Mucosa of descending colon (tissue), 3 donors: ENCODE measurements at places on chromosomes 4 and X. TPM values are rescaled to one million over a fixed set of nuclear protein-coding genes. Genes with fewer than 3 reads are reported as not detected.
A peak's percentile ranks its signal among the peaks of the same experiment; 100 is the strongest.

- DNase-seq = no peak
These were observed 65.2 kb upstream of the LNX1 start for GRCh38 chr4:53656421-53656981.

- DNase-seq = no peak
These were observed 23.7 kb downstream of the RWDD4 start for GRCh38 chr4:183635321-183635720.

PRKX gene
- 22.4 TPM for total RNA-seq

DNA sequence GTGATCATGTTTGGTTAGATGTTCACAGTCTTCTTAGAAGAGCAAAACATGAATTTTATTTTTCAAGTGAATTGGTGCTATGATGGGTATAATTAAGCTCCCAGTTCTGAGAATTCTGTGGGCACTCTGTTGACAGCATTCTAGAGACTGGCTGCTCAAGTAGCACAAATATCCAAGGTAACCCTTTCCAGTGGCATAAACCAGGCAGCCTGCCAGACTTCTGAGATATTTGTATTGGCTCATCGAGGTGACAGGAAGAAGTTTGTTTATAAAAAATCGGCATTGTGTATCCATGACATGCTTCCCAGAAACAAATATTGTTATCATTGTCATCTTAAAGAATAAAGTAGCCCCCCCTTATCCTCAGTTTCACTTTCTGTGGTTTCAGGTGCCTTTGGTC, 28.3 kb downstream of the LANCL3 start:
- DNase-seq = no peak

- no peak for DNase-seq
These were observed 102.5 kb downstream of the DDIT4L start for GRCh38 chr4:100087743-100088142.

- no peak for DNase-seq
These were observed 127.3 kb upstream of the FAT4 start for GRCh38 chr4:125187226-125188176.

- peak; percentile 54 for DNase-seq
These were observed 236.3 kb upstream of the NWD2 start for GRCh38 chr4:37008199-37008598.

DNA sequence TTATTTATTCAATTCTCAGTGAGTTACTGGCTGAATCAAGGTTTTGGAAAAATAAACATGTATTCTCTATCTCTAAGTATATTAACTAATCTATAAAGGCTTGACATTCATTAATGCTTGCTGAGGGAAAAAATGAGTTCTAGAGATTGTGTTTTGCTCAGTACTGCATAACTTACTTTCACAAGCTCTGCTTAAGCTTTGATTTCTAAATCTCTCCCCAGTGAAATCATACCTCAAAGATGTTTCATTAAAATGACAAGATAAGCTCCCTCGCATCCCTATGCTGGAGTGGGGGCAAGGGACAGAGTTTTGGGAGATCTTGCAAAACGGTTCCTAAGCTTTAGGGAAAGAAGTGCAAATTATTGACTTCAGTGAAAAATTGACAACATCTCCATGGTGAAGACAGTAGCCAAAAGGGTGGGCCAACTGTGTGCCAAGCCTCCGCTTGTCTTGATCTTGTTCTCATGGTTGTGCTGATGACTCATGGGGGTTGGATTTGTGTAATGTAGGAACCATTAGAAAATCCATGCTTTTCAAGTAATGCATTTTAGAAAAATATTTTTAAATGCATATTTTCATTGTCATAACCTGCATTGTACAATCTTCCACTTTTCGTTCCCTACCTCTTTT, 521.4 kb downstream of the RPA4 start:
- DNase-seq = no peak

DNA sequence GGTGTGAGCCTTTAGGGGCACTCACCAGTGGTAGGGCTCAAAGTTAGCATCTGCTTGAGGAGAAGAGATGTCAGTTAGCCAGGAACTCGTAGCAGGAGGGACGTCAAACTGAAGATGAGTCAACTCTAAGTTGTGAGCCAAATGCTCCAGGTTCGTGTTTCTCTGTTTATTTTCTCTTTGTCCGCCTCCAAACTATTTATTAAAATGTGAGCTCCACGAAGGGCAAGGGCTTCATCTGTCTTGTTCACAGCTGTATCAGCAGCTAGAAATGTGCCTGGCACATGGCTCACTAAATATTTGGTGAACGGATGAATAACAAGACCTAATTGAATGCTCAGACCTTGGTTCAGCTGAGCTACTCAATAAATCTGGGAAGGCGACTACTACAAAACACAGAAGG, 248.9 kb downstream of the BCOR start:
- DNase-seq = no peak

DNA sequence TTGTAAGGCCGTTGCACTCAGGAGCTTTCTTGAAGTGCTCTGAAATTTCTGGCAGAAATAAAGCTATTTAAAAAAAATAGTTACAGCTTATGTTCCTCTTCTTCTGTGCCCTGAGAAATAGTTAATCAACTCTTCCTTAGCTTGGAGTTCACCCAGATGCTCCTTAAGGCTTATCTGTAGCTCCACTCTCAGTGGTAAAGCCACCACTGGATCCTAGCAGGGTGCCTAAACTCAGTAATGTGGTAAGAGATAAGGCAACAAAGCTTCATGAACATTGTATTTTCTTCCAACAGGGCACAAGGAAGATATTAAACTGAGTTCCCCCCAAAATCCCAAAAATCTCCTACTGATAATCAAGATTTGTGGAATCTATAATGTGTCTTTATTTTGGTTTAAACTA, 299.5 kb downstream of the MAPK10 start:
- DNase-seq = no peak

DNA sequence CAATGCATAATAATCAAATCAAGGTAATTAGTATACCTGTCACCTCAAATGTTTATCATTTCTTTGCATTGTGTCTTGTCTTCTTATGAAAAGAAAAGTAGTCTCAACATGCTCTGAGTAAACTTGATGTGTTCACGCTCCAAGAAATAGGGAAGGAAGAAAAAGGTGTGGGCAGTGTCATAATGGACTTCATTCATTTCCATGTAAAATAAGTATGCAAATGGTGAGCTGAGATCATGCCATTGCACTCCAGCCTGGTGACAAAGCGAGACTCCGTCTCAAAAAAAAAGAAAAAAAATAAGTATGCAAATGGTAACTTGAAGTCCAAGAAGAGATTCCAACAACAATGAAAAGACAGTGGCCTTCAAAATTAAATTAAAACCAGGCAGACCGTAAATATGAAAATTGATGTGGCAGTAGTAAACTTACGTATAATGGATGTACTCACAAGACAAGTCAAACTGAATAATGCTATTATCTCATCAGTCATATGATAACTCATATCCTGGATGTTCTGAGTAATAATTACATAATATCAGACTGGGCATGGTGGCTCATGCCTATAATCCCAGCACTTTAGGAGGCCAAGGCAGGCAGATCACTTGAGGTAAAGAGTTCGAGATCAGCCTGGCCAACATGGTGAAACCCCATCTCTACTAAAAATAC, 6.0 kb upstream of the CWH43 start:
- DNase-seq = no peak

- DNase-seq = no peak
These were observed 135.4 kb upstream of the GNPDA2 start for GRCh38 chr4:44861756-44862155.

- no peak for DNase-seq
These were observed 67.4 kb upstream of the BCOR start for GRCh38 chrX:40165206-40165605.

DNA sequence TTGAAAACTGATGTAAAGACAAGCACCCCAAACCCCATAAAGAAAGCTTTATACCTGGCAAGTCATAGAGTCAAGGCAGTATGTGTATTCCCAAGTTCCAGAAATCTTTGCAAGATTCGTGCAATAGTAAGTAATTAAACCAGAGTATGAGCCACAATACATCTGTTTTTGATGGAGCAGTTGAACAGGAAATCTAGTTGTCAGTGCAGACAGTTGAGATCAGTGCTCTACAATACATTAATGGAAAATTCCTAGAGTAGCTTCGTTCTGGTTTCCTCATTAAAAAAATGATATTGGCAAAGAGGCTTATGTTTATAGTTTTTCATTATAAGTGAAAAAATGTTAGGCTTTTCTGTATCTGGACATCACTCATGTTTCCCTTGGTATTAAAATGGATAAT, 575.3 kb downstream of the TRIML1 start:
- no peak for DNase-seq

SPANXB1 gene
- total RNA-seq = not detected

- peak; percentile 87 for DNase-seq
These were observed 30.8 kb downstream of the BLOC1S4 start for GRCh38 chr4:6746721-6747293.

UGT2B10 gene
- 0.24 TPM for total RNA-seq

ITIH6 gene
- not detected for total RNA-seq

NCBP2L gene
- not detected for total RNA-seq

DNA sequence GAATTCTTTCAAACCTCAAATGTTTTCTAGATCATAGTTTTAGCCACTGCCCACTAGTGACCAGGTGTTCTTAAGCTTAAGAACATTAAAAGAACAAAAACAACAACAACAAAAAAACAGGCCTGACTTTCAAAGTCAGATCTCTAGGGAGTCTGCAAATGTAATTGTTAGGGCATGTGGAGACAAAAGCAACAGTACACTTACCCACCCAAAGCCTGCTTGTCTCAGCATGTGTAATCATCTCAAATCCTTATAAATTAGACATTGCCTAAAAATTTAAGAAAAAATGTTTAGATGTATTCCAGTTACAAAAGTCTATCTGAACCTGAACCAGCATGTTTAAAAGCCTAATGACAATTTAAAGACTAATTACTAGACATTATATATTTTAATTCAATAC, 79.9 kb downstream of the SLC7A11 start:
- DNase-seq = no peak

GRCh38 chr4:152220201-152220666, 315.7 kb downstream of the FBXW7 start:
- no peak for DNase-seq

DNA sequence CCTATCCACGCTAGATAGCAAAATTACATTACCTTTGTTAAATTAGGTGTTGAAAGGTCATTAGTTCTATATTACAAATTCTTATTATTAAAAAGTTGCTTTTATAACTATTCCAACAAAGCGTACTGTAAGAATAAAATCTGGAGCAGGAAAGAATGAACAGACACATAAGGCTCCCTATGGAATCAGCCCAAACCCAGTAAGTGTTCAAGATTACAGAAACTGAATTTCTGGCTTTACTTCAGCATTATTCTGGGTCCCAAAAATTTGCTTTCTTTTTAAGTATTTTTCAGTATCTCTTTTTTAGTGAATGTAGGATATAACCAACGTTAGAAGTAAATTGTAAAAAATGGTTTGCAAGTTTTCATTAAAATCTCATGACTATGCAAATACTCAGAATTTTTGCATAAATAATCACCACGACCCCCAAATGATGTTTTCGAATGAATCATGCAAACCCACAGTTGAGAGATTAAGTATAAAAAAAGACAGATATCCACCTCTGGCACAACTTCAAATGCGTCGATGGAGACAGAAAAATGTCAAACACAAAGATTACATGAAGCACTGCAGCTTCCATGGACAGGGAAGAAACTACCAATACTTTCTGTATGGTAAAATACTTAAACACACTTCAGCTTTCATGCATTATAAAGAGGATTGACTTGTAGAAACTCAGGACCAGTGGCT, 238.5 kb downstream of the RASL11B start:
- DNase-seq = no peak

ALAS2 gene
- total RNA-seq = not detected

OPN1LW gene
- not detected for total RNA-seq

DNA sequence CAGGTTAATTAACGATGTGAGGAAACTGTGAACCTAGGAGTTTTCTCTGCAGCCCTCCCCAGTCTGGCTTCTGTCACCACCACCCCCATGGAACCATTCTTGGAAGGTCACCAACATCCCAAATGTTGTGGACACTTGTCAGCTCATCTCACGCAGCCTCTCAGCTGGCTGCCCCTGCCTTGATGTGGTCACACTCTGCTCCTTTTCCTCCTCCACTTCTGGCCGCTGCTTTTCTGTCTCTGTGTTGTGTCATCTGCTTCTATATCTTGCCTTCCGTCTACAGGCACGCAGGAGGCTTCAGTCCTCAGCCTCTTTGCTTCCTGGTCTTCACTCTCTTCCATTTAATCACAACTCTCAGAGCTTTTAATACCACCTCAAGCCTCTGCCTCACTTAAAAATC, 371.5 kb upstream of the SLIT2 start:
- no peak for DNase-seq

DNA sequence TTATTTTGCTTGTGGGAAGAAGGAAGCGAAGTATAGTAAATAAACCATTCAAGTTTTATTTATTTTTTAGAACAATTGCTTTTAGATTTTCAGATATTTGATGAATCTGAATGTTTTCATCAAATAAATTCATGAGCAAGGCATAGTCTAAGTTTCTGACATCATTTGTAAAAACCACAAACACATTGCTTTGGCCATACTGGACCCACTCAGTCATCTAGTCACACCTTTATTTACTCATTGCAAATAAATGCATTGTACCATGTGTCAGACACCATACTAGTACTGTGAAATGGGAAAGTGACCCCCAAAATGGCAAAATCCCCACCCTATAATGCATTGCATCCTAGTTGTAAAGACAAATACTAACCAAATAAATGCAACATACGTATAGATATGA, 449.1 kb upstream of the SMIM31 start:
- DNase-seq = no peak

- DNase-seq = no peak
These were observed 305.3 kb downstream of the PRR32 start for GRCh38 chrX:127124871-127125270.

GRCh38 chr4:3655963-3656362, 110.2 kb upstream of the ADRA2C start:
- DNase-seq = no peak

SLC25A31 gene
- not detected for total RNA-seq

SORBS2 gene
- total RNA-seq = 416 TPM

DNA sequence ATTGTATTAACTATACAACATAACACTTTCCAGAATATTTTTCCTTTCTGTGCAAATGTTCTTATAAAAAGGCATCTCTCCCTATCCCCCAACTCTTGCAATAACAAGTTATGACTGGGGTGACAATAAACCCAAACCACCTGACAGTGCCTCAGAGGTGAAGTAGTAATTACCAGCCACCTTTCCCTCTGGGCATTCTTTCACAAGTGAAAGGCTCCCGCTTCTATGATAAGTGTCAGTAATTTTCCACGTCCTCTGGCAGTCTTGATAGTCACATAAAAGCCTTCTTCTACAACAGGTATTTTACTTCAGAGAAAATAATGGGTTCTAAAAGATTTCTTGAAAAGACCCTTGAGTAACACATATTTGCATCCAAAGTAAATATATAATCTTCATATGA, 82.7 kb downstream of the MANBA start:
- DNase-seq = no peak

GRCh38 chr4:54924891-54925290, 200.5 kb downstream of the KDR start:
- DNase-seq = no peak

DNA sequence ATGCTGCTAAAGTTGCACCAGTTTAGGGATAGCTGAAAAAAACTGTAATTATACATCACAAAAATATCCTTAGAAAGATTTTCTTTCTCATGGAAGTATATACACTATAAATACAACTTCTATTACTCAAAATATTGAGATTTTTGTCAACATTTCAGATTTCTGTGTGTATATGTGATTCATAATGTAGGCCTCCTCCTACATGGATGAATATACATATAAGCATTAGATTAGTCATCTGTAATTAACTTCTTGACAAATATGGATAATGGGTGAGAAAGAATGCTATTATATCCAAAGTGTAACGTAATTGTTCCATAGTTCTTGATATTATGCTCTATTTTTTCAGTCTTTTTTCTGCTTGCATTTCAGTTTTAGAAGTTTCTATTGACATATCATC, 124.9 kb downstream of the CBLL2 start:
- no peak for DNase-seq

GRCh38 chrX:152306331-152306730, 144.8 kb downstream of the GABRA3 start:
- no peak for DNase-seq

ASB12 gene
- 0.39 TPM for total RNA-seq
